ENCODE measurements at places on chromosomes 4 and X.
A peak's percentile ranks its signal among the peaks of the same experiment; 100 is the strongest.

- DNase-seq: peak; percentile 65
Measured at GRCh38 chr4:121140716-121141460, 23.2 kb downstream of the TNIP3 start.

DNA sequence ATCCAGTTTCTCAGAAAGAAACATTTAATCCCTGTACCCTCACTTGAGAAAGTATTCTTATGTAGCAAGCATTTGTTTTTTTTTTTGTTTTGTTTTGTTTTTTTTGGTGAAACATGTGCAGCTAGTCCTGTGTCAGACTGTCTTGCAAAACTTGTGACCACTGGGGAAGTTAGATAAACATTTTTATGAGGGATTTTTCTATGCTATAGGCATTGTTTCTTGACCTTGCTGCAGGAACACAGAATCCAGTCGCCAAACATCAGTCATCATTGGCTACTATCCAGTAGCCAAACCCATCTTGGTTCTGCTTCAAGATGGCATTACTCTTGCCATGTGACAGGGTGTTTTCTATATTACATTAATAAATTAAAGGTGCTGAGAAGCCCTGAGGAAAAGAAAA, 7.7 kb upstream of the MAPK10 start:
- peak; percentile 67 for DNase-seq

GRCh38 chr4:42104521-42104920, 47.9 kb downstream of the BEND4 start:
- peak; percentile 35 for DNase-seq

DNA sequence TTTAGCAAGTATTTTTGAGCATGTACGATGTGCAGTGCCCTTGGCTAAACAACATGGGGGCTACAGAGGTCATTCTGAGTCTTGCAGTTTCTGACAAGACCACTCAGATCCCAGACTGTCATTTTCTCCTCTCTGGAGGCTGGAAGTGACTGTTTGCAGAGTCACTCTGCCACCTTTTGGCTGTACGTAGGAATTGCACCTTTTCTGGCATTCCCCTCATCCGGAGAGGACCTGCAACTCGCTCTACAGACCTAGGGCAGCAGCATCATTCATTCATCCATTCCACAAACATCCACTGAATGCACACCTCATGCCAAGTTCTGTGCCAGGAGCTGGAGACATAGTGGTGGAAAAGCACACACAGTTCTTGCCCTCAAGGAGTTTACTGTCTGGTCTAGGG, 160.4 kb upstream of the GPR101 start:
- DNase-seq: peak; percentile 21

DNA sequence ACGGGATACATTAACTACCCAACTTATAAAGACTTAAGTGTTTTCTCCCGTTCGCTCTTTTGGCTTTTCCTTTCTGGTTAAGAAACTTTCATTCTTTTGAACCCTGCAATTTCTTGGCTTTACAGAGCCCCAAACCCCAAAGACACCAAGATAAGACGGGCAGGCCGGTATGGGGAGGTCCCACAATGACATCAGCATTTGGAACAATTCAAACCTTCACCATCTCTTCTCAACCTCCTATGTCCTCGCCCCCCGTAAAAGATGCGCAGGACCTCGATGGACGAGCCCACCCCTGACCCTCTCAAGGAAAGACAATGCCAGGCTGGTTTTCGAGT, 999 bp downstream of the ZNF518B start:
- DNase-seq: no peak

DNA sequence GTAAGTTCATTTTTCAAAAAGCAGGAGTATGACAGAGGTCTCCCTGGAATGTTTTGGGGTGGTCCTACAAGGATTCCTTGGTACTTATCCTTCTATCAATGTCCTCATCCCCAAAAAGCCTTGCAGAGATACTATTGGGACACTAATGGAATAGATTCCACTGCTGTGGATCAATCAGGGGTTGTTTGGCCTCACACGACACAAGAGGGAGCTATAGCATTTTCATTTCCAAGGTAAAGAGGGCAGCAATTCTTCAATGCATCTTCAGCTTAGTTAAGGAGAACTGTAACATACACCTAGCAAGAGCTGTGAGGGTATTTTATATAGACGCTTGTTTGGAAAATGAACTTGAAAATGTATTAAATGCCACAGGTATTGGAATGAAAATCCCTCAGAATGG, 50.9 kb downstream of the USP26 start:
- DNase-seq: no peak

DNA sequence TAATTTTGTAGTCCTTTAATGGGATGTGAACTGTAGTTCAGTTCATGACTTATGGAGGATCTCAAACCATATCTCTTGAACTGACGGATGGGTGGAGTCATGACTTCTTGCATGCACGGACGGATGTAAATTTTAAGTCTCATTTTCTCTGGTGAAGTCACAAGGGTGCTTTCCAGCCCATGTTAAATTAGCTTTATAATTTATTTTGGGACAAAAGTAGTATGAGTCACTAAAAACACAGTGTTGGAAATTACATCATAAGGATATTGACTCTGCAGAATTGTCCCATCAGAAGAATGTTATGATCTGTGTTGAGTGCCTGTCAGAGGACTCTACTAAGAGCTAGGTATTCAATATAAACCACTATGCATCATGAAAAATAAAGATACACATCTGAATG, 6.8 kb upstream of the PAGE5 start:
- no peak for DNase-seq

GRCh38 chr4:172843192-172843591, 325.4 kb upstream of the GALNT7 start:
- no peak for DNase-seq

- no peak for DNase-seq
Measured at GRCh38 chrX:20596856-20597255, 330.1 kb upstream of the RPS6KA3 start.

DNA sequence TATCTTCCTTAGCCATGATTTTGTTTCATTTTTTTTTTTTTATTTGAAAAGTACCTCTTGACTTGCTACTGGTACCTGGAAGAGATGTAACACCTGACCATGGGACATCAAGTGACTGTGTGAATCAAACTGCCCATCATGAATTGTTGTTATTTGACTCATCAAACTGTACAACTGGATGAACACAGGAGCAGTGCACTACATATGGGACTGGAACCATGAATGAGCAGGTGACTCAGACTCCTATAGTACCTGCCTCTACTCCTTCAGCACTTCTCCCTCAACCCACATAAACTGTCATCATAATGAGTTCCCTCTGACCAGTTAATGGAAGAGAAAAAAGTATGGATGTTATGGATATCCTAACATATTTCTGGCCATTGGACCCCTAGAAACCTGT, 15.9 kb upstream of the UBE2D3 start:
- DNase-seq: no peak

DNA sequence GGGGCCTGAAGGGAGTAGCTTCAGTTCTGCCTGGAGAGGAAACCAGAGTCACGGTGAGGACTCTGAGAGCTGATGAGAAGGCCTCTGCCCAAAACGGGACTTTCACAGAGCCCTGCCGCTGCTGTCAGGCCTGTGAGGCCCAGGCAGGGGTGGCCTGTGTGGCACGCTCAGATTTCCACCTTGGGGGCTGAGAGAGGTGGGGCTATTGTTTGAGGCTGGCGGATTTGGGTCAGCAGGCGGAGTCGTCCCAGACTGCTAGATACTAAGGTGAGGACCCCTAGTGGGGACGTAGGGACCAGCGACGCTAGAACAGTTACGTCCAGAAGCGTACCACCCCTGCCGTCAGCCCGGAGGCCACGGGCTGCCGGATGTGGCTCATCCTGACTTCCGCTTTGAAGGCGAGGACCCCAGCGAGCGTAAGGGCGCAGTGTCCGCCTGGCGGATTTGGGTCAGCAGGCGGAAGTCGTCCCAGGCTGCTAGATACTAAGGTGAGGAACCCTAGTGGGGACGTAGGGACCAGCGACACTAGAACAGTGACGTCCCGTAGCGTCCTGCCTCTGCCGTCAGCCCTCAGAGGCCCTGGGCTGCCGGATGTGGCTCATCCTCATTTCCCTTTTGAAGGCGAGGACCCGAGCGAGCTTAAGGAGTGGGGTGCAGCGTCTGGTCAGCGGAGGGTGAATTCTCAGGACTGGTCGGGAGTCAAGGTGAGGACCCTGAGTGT, at the start of gene MAGEB1:
TSS of gene MAGEB1 (plus strand) at position 378 of the 721 bp plus-strand sequence. CDS start 3,348 bp downstream, outside the sequence.
- no peak for DNase-seq

DNA sequence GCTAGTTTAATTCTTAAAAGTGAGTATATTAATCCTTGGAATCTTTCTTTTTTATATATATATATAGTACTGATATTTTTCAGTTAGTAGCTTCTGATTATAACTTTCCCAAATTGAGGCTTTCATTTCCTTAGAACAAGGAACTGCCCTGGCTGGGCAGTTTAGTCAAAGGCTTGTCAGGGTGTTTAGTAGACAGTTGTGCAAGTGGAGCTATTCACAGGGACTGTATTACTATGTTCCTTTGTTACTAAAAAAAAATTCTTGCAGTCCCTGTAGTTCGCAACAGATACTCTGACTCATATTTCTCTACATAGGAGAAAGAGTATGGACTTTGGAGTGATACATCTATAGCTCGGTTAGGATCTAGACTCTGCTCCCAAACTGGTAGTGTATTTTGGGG, 20.8 kb downstream of the USO1 start:
- peak; percentile 83 for DNase-seq

- DNase-seq: peak; percentile 62
Measured at GRCh38 chr4:168908093-168908492, 102.0 kb downstream of the CBR4 start.

- DNase-seq: no peak
Measured at GRCh38 chrX:111288841-111289240, 18.6 kb upstream of the CAPN6 start.

DNA sequence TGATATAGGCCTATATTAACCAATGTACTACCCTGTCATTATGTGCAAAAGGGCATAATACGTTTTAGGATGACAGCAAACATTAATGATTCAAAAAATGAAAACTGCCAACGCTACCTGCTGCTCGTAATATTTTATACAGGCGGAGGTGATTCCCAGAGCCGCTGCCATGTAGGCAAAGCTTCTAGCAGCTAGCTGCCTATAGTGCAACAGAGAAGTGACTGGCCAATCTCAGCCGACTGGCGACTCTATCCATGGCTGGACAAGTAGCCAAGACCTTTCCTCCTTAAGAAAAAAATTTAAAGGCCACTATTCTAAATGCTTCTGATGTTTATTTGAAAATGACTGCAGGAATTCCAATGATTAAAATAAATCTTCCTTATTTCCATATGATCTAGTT, 1.9 kb downstream of the PPARGC1A start:
- DNase-seq: no peak

- peak; percentile 18 for DNase-seq
Measured at GRCh38 chr4:26942871-26943270, 82.2 kb downstream of the STIM2 start.
